ENCODE measurements at places on chromosomes 11 and 22.
A peak's percentile ranks its signal among the peaks of the same experiment; 100 is the strongest.

DNA sequence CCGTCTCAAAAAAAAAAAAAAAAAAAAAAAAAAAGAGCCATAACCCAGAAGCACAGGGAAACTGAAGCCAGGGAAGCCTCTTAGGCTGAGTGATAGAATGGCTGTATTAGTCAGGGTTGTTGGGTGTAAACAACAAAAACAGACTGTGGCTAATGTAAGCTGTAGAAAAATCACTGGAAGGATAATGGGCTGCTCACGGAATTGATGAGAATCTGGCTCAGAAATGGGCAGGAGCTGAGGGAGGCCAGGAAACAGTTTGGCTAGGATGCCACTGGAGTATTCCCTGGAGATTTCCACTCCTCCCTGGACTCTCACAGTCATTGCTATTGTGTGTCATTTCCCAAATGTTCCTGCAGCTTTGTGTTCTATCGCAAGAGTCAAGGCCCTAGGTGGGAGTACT, 22.4 kb downstream of the SLC22A6 start:
- no peak for DNase-seq

DNA sequence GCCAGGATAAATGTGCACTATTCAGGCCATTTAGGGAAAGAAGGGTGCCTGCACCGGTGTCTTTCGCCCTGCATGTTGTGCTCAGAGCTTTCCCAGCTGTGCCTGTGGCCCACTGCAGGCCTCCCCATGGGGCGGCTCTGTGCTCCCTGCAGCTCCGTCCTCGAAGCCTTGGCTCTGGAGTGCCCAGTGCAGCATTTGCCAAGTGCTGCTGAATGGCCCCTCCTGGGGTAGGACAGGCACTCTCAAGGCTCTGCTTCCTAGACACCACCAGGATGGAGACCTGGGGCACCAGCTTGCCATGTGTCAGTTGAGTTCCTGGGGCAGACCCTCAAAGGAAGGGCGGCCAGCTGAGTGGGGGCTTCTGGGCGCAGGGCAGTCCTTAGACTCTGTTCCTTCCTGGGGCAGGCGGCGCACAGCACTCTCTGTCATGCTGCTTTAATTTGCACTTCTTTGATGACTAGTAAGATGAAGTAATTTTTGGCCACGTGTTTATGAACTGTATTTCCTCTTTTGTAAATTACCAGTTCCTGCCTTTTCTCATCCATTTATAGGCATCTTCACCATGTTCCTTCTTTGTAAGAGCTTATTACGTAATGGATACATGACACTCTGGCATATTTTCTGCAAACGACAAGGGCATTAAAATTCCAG, 32.1 kb upstream of the GNB1L start:
- no peak for DNase-seq

DNA sequence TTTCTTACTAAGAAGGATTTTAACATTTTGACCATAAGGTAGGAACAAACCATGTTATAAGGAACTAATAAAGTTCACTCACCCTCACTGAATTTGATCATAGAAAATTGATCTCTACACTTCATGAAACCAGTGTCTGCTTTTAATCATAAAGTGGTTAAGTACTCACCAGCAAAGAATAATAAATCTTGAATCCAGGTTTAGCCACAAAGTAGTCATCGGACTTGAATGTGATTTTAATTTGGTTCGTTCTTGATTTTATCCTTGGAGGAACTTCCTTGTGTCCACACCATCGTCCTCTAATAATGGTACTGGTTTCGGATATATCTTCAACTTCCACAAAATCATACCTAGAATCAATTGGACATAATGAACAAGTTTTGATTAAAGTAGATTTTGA, 40.5 kb upstream of the DDI1 start:
- no peak for DNase-seq

DNA sequence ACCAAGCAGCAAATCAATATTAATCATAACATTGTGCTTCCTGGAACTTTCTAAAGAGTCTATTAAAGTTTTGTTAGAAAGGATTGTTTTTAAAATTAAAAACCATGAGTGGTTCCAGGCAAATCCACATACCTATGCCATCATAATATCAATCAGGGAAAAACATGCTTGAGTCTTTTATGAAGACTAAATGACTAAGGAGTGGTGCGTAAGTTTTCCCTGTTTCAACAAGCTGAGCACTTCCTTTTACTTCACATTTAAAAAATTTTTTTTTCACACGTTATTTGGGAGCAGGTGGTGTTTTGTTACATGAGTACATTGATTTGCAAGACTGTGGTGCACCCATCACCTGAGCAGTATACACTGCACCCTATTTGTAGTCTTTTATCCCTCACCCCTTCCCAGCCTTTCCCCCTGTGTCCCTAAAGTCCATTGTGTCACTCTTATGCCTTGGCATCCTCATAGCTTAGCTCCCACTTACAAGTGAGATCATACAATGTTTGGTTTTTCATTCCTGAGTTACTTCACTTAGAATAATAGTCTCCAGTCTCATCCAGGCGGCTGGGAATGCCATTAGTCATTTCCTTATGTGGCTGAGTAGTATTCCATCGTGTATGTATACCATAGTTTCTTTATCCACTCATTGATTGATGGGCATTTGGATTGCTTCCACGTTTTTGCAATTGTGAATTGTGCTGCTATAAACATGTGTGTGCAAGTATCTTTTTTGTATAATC, 1190.3 kb upstream of the RAG2 start:
- DNase-seq: no peak

GRCh38 chr22:47535681-47536080, 773.2 kb downstream of the TBC1D22A start:
- DNase-seq: no peak

GRCh38 chr11:47950396-47950795, 30.0 kb upstream of the PTPRJ start:
- DNase-seq: no peak

DNA sequence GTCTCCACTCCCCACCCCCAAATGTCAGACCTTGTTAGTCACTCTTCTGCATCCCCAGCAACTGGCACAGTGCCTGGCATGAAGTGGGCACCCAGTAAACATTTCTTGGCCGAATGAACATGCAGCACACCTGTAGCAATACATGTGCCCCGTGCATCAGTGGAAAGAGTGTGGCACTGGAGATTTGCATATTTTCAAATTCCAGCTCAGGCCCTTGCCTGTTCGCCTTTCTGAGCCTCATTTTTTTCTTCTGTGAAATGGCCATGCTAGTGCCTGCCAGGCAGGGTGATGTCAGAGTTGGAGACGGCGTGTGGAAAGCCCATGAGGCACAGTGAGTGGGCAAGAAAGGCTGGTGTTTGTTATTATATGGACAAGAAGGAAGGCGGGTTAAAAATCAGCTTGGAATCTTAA, 38.7 kb downstream of the CD82 start:
- no peak for DNase-seq

- DNase-seq: no peak
Observed at GRCh38 chr11:100794446-100794845, 107.4 kb downstream of the ARHGAP42 start.

DNA sequence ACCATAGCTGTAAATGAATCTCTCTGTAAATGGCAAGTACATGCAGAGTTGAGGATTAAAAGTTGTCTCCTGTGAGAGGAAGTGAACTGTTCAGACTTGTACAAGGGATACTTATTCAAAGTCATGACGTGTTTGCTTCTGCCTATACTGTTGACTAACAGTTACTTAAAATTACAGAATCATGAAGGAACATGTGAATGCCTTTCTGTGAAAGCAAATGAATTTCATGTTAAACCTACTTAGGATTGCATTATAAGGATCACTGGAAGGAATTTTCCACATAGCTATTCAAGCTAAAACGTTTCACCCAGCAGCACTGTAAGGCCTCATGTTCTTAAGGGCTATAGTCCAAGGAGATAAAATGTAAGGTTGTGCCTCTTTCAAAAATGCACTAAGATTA, 93.4 kb upstream of the BIRC3 start:
- DNase-seq: no peak

DNA sequence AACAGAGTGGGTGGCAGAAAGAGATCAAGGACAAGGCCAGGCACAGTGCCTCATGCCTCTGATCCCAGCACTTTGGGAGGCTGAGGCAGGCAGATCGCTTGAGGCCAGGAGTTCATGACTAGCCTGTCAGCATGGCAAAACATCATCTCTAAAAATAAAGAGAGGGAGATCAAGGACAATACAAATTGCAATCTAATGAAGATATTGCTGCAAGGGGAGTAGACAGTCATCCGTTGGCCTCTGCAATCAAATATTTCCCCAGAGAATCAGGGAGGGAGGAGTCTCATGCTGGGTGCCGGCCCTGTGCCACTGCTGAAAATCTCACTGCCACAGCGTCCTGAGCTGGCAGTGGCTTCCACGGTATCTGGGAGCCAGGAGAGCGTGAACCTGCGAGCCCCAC, 19.4 kb upstream of the IL17RA start:
- no peak for DNase-seq

DNA sequence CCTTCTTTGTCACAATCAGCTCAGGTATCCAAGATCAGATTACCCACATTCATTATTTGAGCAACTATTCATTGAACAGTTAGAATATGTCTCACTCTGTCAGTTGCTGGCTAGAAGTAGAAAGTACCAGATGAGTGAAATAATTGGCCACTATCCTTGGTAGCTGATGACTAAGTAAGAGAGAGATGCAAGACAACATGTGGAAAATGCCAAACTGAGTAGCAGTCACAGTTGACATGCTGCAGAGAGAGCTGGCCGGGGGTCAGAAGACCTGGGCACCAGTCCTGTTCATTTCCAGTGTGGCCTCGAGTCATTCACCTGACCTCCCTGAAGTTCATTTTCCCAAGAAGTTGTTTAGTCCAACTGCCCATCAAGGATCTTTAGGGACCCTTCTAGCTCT, 22.5 kb upstream of the SMIM35 start:
- no peak for DNase-seq

- DNase-seq: no peak
Observed at GRCh38 chr22:46038516-46039430, 61.8 kb upstream of the WNT7B start.

DNA sequence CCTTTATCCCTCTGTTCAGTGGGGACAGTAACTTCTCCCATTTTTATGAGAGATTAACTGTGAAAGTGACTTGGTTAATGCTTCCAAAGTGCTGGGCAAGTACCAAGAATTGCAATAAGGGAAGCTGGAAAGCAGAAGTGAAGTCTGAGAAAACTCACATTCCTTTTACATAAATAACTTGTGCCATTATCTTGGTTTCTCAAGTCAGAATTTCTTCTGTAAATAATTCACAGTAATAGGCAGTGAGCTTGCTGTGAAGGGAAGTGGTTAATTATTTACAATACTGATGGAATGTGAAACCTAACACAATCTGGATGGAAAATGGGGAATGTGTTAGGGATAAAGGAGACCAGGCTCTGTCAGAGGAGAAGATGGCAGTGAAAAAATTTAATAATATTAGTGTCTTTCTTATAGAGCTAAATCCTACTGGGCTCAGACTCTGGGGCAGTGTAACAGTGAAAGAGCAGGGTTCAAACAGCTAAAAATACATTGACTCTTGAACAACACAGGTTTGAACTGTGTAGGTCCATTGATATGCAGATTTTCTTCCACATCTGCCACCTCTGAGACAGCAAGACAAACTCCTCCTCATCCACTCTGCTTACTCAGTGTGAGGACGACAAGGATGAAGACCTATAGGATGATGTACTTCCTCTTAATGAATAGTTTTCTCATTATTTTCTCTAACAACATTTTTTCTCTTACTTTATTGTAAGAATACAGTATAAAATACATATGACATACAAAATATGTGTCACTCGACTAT, 251.5 kb upstream of the ISX start:
- DNase-seq: no peak

DNA sequence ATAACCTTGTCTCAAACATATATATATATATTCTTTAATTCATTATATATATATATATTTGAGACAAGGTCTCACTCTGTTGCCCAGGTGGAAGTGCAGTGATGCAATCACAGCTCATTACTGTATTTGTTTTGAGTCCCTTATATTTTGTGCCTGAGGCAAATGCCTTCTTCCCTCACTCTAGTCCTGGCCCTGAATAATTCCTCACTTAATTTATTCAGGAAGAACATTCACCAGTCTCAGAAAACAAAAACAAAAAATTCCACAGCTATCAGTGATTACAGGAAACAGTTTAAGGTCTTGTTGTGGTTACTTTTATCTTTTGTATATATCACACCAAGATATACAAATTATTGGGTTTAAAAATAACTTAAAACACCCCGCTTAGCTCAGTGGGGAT, 155.7 kb downstream of the CWF19L2 start:
- DNase-seq: no peak

GRCh38 chr22:40922484-40923303, 28.5 kb upstream of the RBX1 start:
- DNase-seq: peak; percentile 27

DNA sequence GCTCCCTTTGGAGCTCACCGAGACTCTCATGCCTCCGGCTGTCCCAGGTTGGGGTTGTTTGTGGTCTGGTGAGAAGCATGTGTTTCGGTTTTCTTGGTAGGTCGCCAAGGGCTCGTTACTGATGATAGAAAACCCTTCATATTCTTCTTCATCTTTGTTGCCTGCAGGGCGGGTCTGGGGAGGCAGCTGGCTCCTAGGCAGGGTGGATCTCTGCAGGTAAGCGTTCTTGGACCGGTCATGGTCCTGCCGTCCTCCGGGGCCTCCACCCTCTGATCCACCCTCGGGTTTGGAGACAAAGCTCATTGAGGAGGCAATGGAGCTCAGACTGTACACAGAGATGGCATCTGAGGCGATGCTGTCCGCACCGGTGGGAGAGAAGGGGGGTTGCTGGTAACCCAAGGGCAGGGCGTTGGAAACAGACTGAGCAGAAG, 64.3 kb upstream of the PITPNB start:
- DNase-seq: no peak

GRCh38 chr11:109510316-109510715, 88.3 kb downstream of the C11orf87 start:
- no peak for DNase-seq

DNA sequence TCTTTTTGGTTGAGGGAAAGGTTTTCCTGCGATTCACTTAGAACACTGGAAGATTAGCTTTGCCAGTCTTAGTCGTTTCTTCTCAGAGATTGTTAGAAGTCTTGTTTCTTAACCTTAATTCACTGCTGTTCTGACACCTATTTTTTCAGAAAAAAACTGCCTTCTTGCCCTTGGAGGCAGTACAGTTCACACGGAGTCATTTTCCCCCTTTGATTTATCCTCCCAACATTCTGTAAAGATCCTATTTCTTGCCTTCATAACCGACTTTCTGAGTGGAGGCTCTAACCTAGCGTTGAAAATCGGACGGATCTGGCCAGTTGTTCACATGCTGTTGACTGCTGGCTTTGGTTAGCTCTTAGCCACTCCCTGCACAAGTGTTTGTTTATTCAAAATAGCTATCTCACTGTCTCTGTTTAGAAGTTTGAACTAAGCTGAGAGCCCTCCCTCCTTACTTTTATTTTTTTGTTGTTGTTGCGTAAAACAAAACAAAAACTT, 737 bp downstream of the BCL2L13 start:
- peak; percentile 27 for DNase-seq

- peak; percentile 81 for DNase-seq
Observed at GRCh38 chr11:133082841-133083488, 449.3 kb downstream of the OPCML start.

- DNase-seq: no peak
Observed at GRCh38 chr11:70335511-70335910, 62.8 kb upstream of the CTTN start.

- DNase-seq: no peak
Observed at GRCh38 chr11:119749006-119749565, 20.1 kb upstream of the NECTIN1 start.

GRCh38 chr11:120316880-120317688, 8.0 kb upstream of the TLCD5 start:
- DNase-seq: no peak
